ENCODE measurements at places on chromosomes 16 and 17.
A peak's percentile ranks its signal among the peaks of the same experiment; 100 is the strongest.

GRCh38 chr16:88596483-88596882 is 26.3 kb downstream of the ZC3H18 start:
- no peak for DNase-seq

DNA sequence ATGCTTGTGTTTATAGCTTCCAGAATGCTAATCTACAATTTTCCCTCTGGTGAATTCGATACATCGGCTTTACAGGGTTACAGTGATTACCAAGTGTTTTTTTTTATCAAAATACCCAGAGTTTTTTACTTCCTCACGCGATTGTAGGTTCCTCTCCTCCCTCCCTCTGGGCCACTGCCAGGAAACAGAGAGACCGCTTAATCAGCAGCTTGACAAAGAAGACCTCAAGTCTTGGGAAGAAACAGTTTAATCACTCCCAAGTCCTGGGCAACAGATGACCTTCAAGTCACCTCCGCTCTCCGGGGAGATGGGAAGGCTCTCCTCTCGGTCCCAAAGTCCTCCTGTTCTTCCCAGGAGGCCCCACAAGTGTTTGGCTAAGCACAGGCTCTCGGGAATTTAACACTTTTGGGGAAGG is 23.5 kb downstream of the SMTNL2 start:
- DNase-seq: no peak

- DNase-seq: no peak
Measured at GRCh38 chr16:86083382-86084002, 184.5 kb downstream of the IRF8 start.

DNA sequence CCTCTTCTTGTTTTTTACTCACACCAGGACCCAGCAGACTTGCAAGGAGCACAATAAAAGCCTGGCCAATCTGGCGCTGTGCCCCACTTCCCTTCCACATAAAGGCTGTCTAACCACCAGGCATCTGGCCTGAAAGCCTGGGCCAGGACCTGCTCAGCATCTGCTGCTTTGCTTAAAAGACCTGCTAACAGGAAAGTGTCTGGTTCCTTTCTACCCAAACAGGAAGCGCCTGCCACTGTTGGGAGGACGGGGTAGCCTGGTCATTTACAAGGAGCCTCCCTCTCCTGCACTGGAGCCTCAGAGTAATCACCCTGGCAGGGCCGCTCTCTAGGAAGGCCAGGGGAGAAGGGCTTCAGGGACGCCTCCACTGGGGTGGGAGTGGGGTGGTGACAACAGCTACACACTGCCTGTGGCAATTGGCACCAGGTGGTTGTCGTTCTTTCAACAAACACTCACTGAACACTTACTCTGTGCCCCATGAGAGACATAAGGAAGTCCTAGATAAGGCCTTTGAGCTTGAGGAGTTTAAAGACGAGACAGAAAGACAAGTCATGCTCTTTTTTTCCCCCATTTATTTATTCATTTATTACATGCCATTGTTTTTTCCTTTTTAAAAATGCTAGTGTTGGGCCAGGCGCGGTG is 6.3 kb upstream of the MMP28 start:
- peak; percentile 93 for DNase-seq

DNA sequence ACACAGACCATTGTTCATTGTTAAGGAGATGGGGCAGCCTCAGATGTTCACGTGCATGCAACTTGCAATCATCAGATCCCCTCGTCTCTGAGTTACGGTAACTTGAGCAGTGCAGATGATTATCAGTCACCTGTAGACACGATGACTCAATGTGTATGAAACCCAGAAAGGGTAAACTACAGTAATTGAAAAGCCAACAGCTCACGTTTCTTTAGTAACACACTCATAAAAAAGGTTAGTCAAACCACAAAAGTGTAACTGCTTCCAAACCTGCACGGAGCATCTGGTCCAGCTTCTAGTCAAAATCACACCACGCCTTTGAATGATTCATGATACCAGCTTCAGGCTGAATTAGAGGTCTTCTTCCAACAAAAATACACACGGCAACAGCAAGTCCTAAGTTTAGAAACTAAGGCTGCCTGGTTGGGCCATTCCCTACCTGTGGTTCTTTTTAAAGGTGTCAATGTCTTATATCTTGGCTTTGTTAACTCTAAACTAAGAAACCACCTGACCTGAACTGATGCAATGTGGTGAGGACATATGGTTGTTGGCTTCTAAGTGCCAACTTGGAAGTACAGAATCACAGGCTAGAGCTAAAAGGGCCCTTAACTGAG is 32.3 kb downstream of the GRB7 start:
- DNase-seq: no peak

GRCh38 chr17:30586818-30587595 is 109.8 kb downstream of the GOSR1 start:
- DNase-seq: no peak

DNA sequence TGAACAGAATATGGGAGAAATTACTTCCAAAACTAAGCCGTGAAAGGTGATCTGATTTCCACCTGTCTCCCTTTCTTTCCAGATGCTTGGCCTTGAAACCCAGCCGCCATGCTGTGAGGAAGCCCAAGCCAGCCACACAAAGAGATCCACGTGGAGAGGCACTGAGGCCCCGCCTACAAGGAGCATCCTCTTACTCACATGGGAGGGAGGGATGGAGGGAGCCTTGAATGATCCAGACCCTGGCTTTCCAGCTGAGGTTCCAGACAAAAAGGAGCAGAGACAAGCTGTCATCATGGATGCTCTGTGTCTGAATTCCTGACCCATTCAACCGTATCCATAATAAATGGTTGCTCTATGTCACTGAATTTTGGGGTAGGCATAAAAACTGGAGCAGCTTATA is 48.9 kb upstream of the HAPSTR1 start:
- no peak for DNase-seq

DNA sequence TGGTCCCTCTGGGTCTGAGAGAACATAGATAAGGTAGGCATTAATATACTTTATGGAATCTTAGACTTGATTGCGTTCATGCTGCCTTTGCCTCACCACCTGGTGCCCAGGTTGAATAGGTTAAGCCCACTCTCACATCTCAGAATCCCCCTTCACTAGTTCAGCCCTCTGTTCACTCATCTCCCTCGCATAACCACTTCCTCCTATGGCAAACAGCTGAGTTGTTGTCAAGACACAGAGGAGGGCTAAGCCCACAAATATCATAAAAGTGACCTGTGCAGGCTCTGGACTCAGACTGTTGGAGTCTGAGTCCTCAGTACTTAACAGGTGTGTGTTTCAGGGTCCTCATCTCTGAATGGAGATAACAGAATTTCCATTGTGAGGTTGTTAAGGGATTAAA is 55.7 kb downstream of the GOSR1 start:
- DNase-seq: no peak

DNA sequence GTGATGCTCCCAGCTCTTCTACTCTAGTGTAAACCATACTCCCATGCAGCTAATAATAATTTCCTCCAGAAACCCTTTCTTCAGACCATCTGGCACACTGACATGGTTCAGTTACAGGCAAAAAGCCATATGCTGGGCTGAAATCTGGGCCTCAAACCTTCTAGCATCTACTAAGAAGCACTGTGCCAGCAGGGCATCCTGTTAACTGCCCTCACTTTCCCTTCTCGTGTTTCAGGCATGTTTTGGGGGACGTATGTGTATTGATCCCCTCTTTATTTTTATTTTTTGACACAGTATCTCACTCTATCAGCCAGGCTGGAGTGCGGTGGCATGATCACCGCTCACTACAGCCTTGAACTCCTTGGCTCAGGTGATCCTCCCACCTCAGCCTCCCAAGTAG is 33.3 kb downstream of the STAT5A start:
- peak; percentile 92 for DNase-seq

DNA sequence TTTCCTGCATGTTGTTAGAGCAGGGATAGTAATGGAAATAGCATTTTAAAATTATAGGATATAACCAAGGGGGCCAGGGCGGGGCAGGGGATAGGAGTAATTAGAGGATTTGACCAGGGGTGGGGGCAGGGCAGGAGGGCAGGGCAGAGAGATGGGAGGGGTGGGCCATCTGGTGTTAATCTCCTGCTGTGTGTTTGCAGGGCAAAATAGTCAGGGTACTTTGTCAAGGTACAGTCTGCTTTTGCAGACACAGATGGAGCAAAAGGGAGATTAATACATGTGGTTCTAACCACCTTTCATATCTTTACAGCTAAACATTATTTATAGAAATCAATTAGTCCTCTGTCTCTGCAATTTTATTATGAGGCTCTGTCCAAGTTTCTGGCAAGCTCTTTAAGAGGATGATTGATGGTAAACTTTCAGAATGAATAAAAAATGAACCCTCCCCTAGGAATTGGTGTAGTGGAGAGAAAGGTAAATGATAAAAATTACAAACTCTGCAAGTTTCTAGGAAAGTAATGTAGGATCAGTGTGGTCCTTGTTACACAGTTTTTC is 6.6 kb downstream of the ANKFN1 start:
- no peak for DNase-seq

- DNase-seq: no peak
Measured at GRCh38 chr16:14400285-14400977, 229.6 kb downstream of the PARN start.

DNA sequence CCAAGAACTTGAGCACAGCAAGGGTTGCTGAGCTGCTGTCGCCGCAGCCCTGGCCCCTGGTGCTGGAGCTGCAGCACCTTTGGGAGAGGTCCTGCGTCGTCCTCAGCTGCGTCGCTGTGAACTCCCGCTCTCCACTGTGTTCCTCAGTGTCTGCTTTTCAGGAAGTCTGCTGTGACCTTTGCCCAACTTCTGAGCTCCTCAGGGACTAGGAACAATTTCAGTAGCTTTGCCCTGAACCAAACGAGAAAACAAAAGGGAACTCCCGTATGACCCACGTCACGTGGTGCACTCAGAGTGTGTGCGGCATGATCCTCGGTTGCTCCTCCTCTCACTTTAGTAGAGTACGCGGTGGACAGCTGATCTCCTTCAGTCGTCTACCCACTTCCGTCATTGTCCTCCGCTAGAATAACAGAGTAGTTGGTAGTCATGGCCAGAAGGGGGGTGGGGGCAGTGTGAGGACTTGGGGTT is 44.2 kb downstream of the WDR45B start:
- no peak for DNase-seq

DNA sequence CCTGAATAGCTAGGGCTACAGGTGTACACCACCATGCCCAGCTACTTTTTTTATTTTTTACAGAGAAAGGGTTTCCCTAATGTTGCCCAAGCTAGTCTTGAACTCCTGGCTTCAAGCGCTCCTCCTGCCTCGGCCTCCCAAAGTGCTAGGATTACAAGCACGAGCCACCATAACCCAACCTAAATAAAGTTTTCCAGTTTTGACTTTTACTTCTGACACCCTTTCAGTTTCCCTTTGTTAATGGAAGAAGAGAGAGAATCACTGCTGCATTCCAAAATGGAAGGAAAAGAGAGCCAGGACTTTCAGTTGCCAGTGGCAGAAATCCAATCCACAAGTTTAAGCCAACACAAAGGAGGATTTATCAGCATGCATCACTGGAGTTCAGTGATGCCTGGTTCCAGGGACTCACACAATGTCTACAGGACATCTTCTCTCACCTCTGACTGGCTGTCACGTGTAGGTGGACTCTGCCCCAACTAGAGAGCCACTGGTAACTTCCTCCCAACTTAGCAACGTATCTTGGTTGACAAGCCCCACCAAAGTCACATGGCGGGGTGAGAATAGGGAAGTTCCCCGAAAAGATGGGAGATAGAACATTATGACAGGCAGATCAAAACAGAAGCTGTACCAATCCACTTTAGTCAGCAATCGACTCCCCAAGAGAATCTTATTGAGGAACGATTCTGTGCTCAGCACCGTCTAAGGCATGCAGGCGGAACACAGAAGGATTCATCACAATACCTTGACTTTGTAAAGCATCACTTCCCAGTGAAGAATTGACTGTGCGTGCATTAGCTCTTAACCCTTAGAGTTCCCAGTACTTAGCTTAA is 46.5 kb downstream of the GAS7 start:
- no peak for DNase-seq

DNA sequence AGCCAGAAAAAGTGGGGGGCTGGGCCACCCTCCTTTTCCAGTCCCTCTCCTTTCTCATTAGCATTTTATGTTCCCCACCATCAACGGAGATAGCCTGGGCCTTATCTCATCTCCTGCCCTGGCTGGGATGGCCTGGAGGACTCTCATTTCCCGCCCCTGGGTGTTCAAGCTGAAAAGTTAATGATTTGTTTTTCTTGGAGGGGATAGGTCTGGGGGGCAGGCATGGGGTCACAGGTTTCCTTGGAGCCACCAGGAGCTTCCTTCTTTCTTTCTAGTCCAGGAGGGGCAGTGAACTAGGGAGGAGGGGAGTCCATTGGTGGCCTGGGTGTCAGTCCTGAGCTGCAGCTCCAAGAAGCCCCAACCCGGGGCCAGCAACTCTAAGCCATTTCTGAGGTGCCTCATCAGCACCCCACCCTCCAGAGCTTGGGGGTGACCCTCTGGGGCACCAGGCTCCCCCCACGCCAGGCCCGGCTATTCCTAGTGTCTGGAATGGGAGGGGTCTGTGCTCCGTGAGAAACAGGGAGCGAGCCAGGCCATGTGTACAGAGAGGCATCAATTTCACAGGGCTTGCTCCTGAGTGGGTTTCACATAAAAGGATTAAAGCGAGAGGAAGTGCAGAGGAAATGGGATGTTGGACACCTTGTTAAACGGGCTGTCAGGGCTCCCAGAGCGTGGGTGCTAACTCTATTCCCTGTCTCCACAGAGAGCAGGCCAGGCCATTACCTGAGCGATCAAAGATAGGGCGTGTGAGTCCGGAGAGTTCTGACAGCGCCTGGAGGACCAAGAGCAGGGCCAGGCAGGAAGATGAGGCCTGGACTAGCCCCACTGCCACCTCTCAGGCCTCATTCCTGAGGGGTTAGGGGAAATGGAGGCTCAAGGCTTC is 90.6 kb upstream of the LHX1 start:
- no peak for DNase-seq

- no peak for DNase-seq
Measured at GRCh38 chr17:1221209-1221608, 41.4 kb upstream of the ABR start.

DNA sequence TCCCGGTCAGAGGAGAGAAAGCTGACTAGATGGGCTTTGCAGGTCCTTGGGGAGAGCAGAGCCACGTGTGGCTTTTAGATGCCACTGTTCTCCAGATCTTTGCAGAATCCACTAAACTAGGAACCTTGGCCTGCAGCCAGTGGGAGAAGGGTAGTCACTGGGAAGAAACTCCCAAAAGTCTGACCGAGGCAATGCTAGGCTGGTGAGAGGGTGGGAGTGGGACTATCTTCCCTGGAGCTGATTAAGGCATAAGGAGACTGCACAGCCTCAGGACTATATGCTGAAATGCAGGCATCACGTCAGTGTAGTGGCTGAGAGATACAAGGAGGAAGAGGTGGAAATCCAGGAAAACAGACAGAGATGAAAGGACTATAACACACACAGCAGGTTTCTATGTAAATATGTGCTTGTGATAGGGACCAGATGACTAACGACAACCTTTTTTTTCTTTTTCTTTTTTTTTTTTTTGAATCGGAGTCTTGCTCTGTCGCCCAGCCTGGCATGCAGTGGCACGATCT is 2.2 kb upstream of the GSDMA start:
- DNase-seq: no peak

- DNase-seq: peak; percentile 33
Measured at GRCh38 chr16:4534151-4534790, 4.3 kb downstream of the CDIP1 start.

DNA sequence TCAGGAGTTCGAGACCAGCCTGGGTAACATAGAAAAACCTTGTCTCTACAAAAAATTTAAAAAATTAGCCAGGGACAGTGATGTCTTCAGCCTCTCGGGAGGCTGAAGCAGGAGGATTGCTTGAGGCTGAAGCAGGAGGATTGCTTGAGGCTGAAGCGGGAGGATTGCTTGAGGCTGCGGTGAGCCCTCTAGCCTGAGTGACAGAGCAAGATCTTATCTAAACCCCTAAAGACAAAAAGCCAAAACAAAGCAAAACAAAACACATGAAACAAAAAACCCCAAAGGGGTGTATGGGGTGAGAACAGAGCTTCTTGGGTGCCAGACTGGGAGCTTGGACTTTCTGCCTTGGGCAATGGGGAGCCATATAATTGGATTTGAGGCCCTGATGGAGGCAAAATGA is 2.6 kb downstream of the SPNS3 start:
- DNase-seq: no peak

All from G401 (cell line).